Posterior cingulate gyrus (tissue), 11 donors: ENCODE measurements at places on chromosomes 3 and 15.

GRCh38 chr15:73378089-73378488, 9.3 kb upstream of the HCN4 start:
- peak; percentile 72 for DNase-seq

DNA sequence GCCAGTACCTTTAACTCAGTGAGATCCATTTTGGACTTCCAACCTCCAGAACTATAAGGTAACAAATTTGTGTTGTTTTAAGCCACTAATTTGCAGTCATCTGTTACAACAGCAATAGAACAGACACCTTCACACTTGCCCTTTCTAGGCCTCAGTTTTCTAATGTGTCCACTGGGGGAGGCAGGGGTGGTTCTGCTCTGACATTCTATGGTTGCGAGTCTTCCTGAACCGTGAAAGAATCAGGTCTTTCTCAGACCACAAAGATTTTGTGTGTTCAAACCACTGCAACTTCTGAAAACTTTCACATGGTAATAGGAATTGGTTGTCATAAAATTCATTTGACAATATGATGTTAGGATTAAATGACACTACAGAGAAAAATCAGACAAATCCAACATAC, 26.8 kb upstream of the CSTA start:
- no peak for DNase-seq

- no peak for DNase-seq
Measured at GRCh38 chr15:56074481-56075265, 81.3 kb upstream of the NEDD4 start.

- no peak for DNase-seq
Measured at GRCh38 chr15:93035953-93036810, 52.8 kb downstream of the RGMA start.

DNA sequence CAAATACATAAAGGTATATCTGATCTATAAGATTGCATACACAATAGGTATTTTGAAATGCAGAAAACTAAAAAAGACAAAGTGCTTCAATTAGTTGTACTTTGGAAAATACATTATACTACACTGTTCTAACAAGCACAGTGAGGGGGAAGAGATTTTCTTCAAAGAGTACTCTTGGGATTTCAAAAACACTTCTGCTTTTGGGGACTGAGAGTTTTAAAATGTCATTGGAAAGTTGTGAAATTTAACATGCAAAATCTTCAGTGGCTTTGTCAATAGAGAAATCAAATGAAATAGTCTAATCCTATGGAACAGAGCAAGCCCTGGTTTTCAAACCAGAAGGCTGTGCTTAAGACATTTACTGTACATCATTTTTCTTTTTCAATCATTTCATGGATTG, 322.2 kb upstream of the SEMA6D start:
- DNase-seq = no peak

DNA sequence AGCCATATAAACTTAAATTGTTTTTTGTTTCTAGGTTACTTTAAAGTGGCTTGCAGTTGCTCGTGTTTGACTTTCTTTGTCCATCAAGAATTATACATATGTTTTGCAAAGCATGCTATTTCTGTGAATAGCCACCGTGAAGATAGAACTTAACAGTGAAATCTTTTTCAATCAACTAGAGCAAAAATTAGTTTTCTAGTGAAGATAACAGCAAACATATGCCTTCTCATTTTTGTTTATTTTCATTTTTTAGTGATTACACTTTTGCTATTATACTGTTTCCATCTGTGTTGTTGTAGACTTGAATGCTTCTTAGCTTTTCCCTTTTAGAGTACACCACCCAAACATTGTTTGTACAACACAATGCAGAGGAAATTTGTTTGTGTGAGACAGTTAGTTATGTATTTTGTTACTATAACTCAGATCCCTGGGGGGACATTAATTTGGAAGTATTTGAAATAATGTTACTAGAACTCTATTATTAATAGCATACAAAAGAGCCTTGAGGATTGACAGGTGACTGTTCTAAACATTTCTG, 62.8 kb downstream of the CRYBG3 start:
- no peak for DNase-seq

DNA sequence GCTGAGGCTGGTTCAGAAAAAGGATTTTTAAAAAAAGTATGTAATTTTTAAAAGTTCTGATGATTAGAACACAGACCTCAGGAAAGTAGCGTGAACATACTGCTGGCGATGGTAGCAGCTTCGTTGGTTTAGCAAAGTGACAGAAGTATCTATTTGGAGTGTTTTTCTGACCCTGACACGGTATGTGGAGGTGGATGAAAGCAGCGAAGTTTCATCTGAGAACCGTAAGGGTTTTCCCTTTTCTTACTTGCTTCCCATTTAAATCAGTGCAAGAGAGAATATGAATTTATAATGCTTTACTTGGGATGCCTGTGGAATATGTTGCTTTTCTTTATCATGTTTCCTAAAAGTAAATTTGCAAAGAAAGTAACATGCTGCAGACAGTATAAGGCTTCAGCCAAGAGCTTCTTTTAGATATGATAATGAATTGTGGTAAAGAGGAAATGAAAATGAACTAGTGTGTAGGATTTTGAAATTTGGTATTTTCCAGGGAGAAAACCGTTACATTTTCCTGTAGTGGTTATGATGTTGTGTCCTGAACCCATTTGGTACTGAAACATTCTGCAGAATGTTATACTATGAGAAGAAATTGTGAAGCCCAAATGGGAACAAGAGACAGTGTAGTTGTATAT, 3.9 kb downstream of the CHST2 start:
- DNase-seq = no peak

- DNase-seq = no peak
Measured at GRCh38 chr3:42094691-42095391, 3.7 kb downstream of the TRAK1 start.

GRCh38 chr15:33138000-33138399, 56.5 kb downstream of the FMN1 start:
- DNase-seq = no peak

- DNase-seq = no peak
Measured at GRCh38 chr3:175606650-175607318, 747.6 kb downstream of the NAALADL2 start.

GRCh38 chr3:52313774-52314188, 2.3 kb upstream of the DNAH1 start:
- DNase-seq = no peak

DNA sequence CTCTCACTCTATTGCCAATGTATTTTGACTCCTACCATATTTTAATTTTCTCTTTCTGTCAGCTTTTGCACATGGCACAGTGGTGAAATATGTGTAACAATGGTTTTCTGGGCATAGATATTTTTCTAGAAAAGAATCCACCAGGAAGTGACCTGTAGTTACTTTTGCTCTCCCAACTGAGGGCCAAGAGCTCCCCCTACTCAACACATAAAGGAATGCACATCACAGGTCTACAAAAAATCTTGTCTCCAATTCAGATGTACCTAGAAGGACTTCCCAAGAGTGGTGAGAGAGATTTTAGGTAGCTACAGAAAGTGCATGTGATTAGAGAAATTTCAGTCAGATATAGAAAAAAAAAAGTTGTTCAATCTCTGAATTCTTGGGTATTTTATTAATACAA, 15.6 kb downstream of the CPA3 start:
- DNase-seq = no peak

DNA sequence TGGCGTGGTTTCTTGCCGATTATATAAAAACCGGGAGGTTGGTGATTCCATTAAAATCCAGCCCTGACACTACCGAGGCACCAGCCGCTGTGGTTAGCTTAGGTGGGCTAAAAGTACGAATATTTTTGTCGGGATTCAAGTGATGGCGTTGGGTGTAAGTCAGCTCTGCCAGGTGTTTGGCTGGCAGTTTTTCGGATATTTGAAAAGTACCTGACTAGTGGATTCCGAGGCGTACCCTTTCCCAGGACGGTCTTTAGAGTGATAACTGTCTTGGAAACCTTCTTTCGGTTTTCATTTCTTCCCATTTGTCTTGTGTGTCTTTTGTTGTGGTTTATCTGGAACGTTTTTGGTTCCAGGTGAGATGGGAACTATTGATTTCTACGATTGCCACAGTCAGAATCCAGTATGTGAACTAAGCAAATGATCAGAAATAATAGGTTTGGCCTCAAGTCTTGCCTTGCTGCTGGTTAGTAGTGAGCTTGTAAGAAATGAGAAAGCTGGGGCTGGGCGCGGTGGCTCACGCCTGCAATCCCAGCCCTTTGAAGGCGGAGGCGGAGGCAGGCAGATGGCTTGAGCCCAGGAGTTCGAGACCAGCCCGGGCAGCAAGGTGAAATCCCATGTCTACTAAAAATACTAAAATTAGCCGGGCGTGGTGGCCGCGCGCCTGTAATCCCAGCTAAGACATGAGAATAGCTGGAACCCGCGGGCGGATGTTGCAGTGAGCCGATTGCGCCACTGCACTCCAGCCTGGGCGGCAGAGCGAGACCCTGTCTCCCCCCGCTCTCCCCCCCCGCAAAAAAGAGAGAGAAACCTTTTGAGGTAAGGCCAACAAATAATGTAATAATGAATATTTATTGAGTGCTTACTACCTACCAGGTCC, 1.4 kb downstream of the FYTTD1 start:
- DNase-seq = peak; percentile 15

GRCh38 chr15:56244811-56245576, 1.3 kb upstream of the RFX7 start:
- DNase-seq = peak; percentile 57

GRCh38 chr3:17546500-17547255, 195.8 kb downstream of the TBC1D5 start:
- no peak for DNase-seq

DNA sequence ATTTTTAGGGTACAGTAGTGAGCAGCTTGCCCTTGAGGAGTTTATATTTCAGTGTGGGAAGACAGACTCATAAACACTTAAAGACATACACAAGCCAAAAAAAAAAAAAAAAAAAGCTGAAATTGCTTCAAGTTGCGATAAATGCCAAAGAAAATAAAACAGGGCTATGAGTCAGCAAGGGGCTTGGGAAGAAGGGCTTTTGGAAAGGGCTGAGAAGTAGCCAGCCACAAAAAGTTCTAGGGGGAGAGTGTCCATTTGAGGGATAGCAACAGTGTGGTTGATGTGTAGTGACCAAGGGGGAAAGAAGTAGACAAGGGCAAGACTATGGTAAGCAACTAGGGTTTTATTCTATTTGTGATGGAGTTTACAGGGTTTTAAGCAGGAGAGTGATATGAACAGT, 185.5 kb downstream of the ADAMTS9 start:
- DNase-seq = no peak

DNA sequence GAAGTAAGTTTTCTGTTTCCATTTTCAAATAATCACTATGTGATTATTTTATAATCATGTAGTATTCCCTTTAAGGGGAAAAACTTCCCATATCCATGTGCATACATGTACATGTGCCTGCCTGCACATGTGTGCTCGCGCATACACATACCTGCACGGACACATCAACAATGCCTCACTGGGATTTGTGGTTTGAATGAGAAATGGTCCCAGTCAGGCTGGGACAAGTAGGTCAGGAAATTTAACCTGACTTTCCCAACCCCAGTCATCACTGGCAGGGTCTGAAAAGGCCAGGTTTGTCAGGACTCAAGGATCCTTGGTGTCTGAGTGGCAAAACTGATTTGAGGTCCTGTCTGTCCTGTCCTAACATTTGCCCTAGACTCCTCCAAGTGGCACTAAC, 109.3 kb upstream of the MRPS22 start:
- DNase-seq = no peak

DNA sequence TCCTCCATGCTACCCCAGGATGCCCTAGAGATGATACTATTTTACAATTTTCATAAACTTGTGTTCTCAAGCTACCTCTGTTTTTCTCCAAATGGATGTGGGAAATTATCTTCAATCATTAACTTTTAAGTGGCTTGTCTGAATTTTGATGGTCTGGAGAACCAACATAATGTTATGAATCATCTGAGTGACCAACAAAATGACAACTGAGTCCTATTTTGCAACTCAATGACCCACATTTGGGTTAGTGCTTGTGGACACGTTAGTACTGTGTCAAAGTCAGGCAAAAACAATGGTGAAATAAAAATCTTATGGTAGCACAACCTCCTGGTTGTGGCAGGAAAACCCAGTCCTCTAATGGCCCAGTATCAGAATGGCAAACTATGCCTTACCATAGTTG, 352.4 kb upstream of the ZNF385D start:
- DNase-seq = no peak

GRCh38 chr15:25694823-25695312, 168.3 kb downstream of the ATP10A start:
- DNase-seq = no peak

DNA sequence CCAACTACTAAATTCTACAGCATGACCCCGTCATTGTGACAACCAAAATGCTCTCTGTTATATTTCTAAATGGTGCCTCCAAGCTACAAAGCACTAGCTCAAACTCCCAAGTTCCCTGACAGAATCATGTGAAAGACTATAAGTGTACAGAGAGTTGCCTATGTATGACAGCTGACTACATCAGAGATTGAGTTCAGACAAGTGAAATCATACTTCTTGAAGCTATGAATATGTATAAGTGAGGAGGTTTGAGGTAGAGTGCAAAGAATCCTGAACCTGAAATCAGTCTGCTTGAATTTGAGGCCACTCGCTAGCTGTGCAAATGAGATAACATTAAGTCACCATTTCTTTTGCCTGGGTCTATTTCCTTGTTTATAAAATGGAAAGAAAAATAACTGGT, 63.9 kb upstream of the TP63 start:
- no peak for DNase-seq

- no peak for DNase-seq
Measured at GRCh38 chr3:151925419-151925818, 52.0 kb downstream of the SUCNR1 start.
